ENCODE measurements at places on chromosomes 4 and X.

DNA sequence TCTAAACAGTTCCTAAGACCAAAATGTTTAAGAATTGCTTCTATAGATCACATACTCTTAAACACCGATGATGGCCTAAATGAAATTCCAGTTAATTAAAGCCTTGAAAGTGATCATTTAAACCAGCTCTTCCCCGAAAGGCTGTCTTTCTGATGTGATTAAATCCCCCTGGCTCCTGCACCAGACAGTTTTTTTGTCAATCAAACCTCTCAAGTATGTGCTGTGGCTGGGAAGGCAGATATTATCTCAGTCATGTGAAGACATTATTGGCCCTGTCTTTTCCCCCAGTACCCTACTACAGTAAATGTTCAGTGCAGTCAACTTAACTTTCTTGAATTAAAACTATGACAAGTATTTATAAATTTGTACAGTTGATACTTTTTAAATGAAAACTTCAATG, 121.0 kb upstream of the MYOZ2 start:
- DNase-seq: no peak

DNA sequence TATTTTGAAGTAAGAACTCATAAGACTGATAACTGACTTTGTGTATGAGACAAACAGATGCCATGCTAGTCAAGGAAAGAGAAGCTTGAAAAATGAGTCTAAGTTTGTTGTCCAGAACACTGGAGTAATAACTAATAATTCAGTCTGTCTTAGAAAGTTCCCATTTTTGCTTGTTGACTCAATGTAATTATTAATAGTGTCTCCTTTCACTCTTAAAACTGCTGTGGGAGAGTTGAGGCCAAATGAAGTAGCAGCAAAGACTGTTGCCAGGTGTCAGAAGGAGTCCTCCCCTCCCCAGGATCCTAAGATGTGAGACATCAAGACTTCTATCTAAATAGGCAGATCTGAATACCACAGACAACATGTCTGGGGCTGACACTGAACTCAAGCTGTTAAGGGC, 20.8 kb upstream of the FAM13A start:
- no peak for DNase-seq

GRCh38 chr4:2363056-2363721, 55.3 kb downstream of the ZFYVE28 start:
- no peak for DNase-seq

DNA sequence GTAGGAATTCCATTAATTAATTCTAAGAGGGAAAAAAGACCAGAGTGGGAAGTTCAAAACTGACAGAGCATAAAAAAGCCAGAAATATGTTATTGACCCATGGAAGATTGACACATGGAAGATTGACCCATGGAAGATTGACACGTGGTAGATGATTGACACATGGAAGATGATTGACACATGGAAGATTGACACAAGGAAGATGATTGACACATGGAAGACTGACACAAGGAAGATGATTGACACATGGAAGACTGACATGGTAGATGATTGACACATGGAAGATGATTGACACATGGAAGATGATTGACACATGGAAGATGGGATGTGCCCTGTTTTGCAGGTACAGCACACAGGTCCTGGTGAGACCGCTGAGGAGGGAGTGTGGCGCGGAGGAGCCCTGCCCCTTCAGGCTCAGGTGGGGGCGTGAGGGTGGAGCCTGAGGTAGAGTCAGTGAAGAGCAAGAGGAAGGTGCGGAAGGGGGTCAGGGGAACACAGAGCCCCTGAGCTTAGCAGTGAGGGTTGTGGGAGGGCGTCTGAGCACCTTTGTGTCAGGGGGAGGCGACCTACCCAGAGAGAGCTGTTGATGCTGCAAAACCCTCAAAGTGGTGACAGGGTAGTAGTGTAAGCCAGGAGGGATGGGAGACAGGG, 15.8 kb upstream of the PDE6B start:
- DNase-seq: no peak

GRCh38 chrX:78029663-78030062, 60.2 kb upstream of the PGAM4 start:
- DNase-seq: no peak

GRCh38 chrX:37608156-37608555, 36.7 kb downstream of the LANCL3 start:
- no peak for DNase-seq

DNA sequence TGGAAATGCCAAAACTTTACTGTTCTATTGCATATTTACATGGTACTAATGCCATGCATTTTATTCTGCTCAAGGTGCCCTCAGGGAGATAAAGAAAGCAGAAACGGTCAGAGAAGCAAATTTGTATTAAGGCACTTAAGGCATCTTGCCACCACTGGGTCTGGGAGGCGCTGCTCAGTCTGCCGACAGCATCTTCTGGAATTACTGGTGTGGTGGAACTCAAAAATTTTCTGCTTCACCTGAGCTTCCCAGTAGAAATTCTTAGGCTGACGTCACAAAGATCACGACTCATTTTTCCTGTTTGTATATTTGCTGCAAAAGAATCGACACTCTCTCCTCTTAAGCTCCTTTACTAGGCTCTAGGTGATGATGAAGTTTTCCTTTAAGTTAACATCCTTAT, 3.0 kb downstream of the RASSF6 start:
- DNase-seq: no peak

DNA sequence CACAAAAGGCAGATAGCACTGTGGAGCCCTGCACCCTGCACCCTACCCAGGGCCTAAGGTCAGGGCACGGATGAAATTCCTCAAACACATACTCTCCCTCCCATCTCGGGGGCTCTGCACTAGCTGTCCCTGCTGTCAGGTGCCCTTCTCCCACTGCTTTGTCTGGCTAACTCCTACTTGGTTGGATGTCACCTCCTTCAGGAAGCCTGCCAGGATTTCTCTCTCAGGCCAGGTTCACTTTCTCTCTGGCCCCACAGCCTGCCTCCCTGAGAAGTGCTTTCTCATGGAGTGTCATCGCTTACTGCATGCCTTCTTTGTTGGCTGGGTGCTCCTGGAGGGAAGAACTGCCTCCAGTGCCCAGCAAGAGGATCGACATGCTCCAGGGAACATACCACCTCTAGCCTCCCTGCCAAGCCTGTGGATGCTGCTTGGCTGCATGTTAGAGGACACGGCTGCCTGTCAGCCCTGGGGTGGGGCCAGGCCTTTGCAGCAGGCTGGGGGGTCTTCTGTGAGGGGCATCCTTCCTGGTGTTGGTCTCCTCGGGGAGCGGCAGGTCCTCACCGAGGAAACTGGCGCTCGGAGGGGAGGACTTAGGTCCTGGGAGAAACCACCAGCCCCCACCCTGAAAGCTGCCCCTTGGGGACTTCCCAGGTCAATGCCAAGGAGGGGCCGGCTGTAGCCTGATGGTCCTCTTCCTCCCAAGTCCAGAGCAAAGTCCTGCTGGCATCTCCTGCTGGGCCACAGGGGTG, 15.0 kb downstream of the ABLIM2 start:
- no peak for DNase-seq

- no peak for DNase-seq
Observed at GRCh38 chrX:45743081-45743533, 542.4 kb upstream of the DIPK2B start.

DNA sequence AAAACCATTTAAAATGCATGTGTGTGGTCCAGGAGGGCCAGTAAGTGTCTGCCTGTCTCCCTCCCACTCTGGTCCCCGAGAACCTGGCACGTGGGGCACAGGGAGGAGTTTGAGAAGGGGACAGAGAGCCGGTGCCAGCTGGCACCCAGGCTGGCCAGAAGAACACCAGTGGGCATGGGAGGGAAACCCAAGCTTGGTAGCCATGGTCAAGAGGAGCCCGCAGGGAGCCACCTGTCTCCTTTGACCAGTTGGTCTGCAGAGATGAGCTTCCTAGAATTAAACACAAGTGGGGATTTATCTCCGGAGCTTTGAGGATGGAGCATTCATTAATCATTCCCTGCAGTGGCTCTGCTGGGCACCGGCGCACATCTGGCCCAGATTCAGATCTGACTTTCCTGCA, 41.6 kb downstream of the HMX1 start:
- no peak for DNase-seq

GRCh38 chrX:136210243-136210642, 41.0 kb downstream of the MAP7D3 start:
- DNase-seq: no peak

- DNase-seq: no peak
Observed at GRCh38 chr4:128322986-128323385, 35.4 kb upstream of the PGRMC2 start.

GRCh38 chr4:149076401-149076800, 634.2 kb upstream of the NR3C2 start:
- no peak for DNase-seq

- DNase-seq: no peak
Observed at GRCh38 chr4:113607147-113607720, 154.3 kb downstream of the CAMK2D start.

GRCh38 chrX:17527922-17528321, 152.9 kb downstream of the NHS start:
- DNase-seq: no peak

DNA sequence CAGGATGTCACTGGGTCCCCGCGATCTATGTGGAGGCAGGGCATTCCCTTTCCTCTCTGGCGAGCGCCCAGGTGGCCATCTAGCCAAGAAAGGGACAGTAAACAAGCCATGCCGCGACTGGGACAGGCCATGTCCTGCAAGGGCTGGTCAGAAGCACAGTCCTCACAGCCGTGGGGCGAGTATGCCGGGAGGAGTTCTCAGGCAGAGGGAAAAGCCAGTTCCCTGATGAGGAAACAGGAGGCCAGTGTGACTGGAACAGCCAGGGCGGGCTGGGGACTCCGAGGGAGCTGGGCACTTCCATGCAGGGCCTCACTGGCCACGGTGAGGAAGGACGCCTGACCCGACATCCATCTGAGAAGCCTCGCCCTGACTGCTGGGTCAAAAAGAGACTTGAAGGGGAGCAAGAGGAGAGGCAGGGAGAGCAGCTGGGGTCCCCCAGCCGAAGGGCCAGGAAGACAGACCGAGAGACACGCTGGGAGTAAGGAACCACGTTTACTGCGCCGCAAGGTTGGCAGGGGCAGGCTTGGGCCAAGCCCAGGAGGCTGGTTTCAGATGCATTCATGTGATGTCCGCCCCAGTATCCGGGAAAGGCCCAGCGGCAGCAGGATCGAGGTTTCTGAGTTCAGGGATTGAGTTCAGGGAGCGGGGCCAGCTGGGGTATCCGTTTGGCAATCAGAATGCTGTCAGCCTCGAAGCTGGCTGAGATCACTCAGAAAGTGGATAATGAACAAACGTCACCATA, 15.0 kb downstream of the CFAP99 start:
- DNase-seq: no peak

- DNase-seq: no peak
Observed at GRCh38 chr4:89000844-89001360, 56.1 kb downstream of the FAM13A start.

DNA sequence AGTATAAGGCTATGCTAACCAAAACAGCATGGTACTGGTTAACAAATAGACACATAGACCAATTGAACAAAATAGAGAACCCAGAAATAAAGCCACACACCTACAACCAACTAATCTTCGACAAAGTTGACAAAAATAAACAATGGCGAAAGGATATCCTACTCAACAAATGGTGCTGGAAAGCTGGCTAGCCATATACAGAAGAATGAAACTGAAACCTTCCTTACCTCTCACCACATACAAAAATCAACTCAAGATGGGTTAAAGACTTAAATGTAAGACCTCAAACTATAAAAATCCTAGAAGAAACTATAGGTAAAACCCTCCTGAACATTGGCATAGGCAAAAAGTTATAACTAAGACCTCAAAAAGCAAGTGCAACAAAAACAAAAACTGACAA, 47.2 kb downstream of the RAB28 start:
- no peak for DNase-seq

GRCh38 chrX:44036336-44036735, 63.1 kb upstream of the NDP start:
- DNase-seq: no peak

GRCh38 chr4:26999689-27000088, 139.0 kb downstream of the STIM2 start:
- no peak for DNase-seq

- no peak for DNase-seq
Observed at GRCh38 chrX:21666679-21667078, 8.5 kb upstream of the KLHL34 start.

DNA sequence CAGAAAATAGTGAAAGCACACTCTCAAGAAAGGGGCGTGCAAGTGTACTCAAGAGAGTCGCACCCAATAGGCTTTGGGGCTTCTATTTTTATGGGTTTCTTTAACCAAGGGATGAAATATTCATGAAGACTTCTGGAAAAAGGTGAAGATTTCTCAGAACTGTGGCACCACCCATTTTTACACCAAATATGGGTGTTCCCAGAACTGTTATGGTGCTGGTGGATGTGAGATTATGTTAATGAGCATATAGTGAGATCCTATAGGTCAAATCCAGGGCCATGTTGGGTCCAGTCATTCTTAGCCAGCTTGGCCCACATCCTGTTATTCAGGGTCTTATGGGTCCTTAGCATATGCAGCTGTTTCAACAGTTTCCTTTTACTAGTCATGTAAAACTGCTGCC, 61.0 kb upstream of the SMIM10 start:
- DNase-seq: peak; percentile 5

DNA sequence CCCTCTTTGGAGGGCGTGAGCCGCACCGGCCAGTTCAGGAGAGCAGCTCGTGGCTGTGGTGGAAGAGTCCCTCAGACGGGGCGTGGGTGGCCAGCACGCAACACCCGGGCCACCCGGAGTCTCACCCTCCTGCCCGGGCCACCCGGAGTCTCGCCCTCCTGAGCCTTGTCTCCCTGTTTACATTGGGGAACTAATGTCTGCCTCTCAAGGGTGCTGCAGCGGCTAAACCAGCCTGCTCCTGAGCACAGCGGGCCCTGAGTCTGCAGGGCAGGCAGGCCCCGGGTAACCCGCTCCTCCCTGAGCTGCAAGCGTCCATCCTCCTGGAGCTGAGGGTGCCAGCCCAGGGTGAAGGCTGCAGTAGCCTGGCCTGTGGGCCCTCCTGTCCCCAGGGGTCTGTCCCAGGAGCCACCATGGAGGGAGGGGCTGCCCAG, 3.0 kb downstream of the PDE6B start:
- no peak for DNase-seq

- peak; percentile 58 for DNase-seq
Observed at GRCh38 chr4:10115797-10116568, 616 bp downstream of the WDR1 start.

DNA sequence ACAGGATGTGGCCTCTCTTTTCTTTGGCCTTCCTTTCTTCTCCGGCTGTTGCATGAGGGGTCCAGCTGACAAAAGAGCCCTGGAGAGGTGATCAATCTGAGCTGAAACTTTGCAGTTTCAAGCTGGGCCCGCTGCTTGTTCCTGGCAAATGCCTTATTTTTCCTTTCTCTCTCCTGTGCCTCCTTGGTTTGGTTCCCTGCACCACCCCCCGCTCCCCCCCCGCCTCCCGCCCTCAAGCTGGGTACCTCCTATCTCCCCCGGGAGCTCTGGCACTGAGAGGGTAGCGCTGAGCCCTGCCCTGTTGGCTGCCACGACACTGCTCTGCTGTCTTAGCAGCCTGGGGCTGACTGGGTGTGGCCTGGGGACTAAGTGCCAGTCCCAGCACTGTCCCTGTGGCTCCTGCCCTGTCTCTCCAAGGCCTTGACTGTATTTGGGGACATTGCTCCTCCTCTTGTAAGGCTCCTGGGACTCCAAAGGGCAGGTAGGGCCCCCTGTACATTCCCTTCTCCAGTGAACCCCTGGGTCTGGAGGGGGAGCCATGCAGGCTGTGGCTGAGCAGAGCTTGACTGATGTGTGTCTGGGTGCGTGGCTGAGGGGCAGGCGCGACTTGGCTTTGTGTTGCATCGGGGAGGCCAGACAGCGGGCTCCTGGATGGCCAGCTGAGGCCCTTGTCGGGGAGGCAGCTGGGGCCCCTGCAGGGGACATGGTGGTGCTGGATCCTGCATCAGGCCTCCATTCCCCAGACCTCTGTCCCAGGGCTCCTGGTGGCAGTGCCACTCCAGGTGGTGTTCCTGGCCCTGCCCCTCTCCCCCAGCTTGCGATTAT, 1.1 kb downstream of the PLXNA3 start:
- DNase-seq: no peak

- no peak for DNase-seq
Observed at GRCh38 chr4:96521046-96521536, 681.2 kb downstream of the PDHA2 start.
